Stimulated activated CD8-positive, alpha-beta memory T cell treated with anti-CD3 and anti-CD28 coated beads, Interleukin-4, amount 100 ng/mL, for 48 hours (primary cell): ENCODE measurements at places on chromosomes 6 and 20.

GRCh38 chr20:44648068-44648467 lies 3.4 kb downstream of the ADA start:
- DNase-seq, result no peak

DNA sequence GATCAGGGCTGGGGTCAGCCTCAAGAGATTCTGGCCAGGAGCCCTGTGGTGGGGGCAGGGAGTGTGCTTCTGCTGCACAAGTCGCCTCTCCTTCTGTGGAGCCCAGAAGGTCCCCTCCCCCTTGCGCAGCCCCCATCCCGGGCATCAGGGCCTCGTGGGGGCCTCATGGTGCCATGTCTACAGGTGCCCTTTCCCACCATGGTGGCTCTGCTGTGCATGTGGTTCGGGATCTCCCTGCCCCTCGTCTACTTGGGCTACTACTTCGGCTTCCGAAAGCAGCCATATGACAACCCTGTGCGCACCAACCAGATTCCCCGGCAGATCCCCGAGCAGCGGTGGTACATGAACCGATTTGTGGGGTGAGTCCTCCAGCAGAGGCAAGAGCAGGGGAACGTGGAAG lies 48.1 kb downstream of the TM9SF4 start:
- no peak for DNase-seq

DNA sequence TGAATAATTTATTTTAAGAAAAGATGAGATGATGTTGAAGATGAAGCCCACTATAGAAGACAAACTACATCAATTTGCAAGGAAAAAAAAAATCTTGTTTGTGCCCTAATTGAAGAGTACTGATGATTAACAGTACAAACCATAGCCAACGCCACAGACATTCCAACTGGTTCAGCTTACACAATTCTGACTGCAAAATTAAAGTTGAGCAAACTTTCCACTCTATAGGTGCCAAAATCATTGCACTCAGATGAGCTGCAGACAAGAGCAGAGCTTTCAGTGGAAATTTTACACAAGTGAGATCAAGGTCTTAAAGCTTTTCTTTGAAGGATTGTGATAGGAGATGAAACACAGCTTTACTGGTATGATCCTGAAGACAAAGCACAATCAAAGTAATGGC lies 85.3 kb downstream of the OGFRL1 start:
- no peak for DNase-seq

DNA sequence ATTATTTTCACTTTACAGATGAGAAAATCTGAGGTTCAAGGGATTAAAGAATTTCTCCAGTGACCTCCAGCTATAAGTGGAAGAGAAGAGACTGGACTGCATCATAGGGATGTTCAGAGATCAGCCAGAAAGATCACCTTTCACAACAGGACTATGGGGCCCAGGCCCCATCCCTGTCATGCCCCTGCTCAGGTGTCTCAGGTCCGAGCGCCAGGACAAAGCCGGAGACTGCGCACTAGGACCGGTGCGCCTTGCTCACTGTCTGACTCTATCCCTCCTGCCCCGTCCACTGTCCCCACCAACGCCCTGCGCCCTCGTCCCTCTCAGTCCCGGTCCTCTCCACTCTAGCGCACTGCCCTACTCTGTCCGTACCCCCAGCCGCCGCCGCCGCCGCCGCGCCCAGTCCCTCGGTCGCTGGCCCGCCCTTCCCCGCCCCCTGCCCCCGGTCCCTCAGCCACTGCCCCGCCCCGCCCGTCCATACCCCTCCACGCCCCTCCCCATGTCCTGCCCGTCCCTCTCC lies 521 bp upstream of the RAD21L1 start:
- DNase-seq, result no peak

GRCh38 chr6:95848717-95849116 lies 167.1 kb upstream of the FUT9 start:
- DNase-seq, result no peak

- DNase-seq, result no peak
Measured at GRCh38 chr6:24321538-24322162, 36.2 kb downstream of the DCDC2 start.

- no peak for DNase-seq
Measured at GRCh38 chr6:124234801-124235200, 431.1 kb downstream of the NKAIN2 start.

- no peak for DNase-seq
Measured at GRCh38 chr6:38103921-38104320, 284.4 kb downstream of the ZFAND3 start.

DNA sequence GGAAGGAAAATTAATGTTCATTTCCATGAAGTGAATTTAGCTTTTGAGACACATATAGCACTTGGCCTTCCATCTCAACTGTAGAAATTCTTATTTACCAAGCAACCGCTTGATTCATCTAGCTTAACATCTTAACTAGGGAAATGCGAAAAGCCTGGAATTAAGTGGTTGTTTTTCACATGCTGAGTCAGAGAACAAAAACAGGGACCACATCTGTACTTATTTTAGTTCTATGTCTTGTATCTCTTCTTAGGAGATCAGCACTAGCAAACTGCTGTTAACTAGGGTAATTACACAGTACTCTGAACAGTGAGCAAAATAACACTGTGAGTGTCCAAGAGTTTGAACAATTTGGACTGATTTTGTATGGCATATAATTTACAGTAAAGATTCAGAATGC lies 590.9 kb upstream of the NRSN1 start:
- no peak for DNase-seq

DNA sequence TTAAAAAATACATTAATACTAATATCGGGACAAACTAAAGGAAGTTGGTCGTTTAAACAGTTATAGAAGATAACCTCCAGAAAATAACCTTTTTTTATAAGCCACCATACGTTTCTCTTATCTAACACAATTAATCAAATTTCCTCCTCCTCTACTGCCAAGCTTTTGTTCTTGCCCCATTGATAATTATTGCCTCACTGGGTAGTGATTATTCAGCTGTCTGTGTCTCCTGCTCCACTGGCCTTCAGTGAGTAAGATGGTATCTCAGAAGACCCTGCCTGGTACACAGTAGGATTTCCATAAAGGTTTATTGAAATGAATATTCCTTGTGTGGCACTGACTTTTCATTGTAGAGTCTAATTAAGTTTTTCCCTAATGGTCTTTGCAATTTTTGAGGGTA lies 165.5 kb upstream of the SCGN start:
- DNase-seq, result no peak

GRCh38 chr6:137307163-137307854 lies 88.1 kb upstream of the IFNGR1 start:
- no peak for DNase-seq

DNA sequence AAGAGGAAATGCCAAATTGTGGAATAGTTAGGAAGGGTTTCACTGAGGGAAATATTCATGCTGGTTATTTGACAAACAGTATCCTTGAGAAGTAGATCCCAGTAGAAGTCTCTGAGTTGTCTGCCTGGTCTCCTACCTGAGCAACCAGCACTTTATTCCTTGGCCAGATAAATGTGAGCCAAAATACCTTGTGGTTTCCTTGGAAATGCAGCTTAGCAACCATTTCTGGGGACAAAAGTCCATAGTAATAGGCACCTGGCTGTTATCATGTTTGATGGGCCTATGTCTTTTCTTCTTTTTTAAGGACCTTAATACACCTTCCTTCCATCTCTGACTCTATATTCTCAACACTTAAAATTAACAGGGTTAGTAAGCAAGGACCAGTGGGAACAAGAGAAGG lies 217.1 kb upstream of the MARCKS start:
- DNase-seq, result no peak

DNA sequence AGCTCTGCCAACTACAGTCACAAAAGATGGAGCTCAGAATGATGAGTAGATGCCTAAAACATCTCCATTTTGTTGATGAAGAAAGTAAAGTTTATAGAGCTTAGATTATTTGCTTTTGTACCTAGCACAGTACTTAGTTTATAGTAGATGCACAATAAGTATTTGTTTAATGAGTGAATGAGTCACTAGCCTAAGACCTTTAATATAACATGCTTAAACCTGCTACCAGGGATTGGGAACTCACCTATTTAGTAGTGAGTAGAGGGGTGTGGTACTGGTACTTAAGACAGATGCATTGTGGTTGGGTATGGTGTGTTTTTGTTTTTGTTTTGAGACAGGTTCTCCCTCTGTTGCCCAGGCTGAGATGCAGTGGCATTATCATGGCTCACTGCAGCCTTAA lies 35.8 kb downstream of the TRIM38 start:
- no peak for DNase-seq

GRCh38 chr6:154386848-154387717 lies 30.5 kb upstream of the IPCEF1 start:
- DNase-seq, result no peak

DNA sequence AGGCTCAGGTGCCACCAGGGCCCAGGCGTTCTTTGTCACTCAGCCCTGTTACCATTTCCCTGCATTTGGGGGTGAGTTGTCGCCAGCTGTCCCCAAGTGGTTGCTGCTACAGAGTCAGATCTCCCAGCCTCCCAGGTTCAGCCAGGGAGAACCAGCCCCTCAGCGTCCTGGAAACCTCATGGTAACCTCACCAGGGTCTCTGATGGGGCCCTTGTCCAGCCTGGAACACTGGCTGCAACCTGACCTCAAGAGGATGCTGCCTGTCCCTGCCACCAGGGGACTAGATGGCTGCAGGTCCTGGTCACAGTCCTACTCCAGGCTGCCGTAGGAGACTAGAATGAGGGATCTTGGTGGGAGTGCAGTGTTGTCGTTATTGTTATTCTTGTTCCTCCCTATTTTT lies 228.3 kb upstream of the PDE10A start:
- no peak for DNase-seq

DNA sequence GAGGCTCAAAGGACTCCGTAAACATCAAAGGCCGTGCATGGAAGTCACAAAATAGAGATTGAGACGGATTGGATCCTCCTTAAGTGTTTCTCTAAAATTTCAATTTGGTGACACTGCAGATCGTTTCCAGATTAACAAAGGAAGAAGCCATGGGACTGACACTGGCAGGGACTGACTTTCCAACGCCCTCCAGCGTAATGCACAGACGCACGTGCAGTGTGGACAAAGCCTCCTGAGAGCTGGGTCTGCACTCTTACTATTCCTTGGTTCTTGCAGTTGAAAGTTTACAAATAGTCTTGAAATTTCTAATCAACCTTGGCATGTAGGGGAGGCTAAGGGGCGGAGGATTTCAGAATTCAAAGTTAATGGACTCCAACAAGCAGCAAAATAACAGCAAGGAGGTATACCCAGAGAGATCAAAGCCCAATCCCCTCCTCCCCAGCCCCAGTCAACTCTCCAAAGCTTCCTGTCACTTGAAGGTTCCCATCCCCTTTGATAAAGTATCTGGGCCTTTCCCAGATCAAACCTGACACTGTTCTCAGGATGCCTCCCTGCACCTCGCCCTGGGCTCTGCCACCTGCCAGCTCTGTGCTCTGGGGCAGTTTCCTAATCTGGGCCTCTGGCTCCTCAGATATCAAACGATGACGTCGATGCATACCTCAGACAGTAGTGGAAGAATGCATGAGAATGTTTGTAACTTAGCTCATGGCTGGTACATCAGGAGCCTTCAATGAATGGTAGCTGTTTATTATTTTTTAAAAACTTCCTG lies 106.5 kb upstream of the TRAF3IP2 start:
- DNase-seq, result no peak

DNA sequence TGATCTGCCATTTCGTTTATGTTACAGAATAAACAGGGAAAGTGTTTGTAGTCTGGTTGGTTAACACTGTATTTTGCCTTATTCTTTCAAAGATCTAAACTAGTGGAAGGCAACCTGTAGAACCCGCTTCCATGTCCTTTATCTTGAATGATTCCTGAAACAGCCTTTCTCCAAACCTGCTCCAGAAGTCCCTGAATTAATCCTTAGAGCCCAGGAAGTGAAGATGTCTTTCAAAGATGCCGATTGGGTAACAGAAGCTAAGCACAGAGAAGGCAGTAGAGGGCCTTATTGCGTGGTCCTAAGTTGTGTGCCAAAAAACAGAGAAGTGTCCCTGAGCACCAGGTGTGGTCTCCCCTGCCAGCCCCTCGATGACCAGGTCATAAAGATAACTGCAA lies 19.2 kb upstream of the ZSCAN16 start:
- DNase-seq, result no peak

DNA sequence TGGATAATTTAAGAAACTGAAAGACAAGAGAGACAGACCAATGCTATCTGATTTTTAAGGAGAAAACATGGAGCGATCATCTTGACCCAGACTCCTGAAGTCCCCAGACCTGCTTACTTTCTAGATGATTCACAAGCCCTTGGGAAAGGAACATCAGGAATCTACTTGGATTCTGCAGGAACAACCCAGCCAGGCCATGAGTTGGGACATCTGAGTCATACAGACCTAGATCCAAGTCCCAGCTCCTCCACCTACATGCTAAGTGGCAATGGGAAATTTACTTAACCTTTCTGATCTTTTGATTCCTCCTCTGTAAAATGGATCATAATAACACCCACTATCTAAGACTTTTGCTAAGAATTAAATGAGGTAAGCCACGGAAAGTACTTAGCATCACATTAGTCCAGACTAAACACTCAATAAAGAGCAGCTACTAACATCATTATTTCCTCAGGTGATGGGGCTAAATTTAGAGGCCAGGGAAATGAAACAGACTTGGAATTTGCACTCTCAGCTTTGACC lies 61.0 kb upstream of the MAFB start:
- DNase-seq, result no peak

DNA sequence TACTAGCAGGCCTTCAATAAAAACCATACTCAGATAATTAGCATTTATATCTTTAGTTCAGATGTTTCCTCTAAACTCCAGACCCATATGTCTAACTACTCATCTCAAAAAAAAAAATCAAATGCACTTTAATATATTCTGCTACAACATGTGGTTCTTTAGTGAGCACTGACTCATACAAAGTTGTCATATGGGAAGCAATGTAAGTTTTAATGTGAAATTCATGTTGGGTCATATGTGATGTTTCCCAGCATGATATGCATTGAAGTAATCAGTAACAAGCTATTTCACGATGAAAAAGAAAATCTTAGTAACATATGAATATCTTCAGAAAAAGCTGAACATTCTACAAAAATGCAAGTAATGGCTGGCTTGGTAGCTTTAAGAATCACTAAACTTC lies 859.7 kb upstream of the ADGRB3 start:
- no peak for DNase-seq

- no peak for DNase-seq
Measured at GRCh38 chr6:133890711-133891148, 1.8 kb downstream of the TCF21 start.

GRCh38 chr6:42393339-42393738 lies 58.4 kb downstream of the TRERF1 start:
- DNase-seq, result peak; percentile 21

DNA sequence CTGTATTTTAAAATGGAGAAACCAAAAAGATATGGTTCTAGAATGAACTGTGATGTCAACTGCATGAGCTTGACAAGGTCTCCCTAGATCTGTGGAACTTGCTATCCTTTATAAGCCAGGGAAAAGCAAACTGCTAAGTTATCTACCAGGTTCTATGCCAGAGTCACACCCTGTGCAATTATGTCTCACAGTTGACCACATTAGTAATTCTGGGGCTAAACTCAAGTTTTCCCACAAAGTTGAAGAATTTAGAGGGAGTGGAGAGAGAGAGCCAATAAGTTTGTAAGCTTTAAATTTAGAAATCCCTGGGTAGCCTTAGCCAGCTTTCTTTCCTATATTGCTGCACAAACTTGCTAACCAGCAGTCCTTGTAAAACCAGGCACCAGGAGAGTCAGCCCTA lies 407.0 kb upstream of the SASH1 start:
- no peak for DNase-seq
